Muscle of arm (tissue), 14 donors: ENCODE measurements at places on chromosomes 5 and 9.

DNA sequence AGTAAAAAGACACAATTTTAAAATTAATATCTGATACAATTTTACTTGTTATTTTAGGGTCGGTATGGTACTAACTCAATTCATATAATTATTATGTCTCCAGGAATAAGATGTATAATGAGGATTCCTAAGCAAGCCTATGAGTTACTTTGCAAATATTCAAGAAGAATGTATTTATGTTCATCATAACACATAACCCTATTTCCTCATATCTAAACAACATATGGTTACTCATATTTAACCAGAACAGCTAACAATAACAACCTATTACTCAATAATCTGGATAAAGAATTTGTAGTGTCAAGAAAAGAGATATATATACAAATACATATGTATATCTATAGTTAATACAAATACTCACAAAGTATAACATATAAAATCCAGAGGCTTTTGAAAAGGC is 285.9 kb downstream of the ARL15 start:
- DNase-seq: no peak

DNA sequence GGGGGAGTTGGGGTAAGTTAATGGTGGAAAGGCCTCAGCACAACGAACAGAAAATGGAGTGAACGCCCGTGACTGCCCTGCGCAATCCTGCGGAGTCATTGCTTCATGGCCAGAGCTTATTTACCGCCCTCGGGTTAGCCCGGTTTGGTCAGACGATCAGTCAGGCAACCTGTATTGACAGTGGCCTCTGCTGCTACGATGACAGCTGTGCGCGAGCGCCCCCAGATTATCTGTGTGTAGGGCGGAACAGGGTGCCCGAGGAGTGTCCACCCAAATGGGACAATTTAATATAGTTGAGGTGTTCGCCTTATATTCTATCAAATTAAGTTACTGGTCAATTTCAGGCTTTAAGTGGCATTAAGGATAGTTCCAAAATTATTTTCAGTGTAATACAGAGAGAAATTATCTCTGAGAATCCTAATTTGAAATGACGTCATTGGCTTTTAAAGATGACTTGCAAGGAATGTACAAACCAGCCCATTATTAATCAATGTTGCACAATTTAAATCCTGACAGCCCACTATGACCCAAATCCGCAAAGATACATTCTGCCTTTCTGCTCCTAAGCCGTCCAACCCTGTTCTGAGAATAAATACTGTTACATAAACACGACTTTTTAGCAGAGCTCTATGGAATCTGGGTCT is 879 bp upstream of the UBQLN1 start:
- DNase-seq: peak; percentile 73

DNA sequence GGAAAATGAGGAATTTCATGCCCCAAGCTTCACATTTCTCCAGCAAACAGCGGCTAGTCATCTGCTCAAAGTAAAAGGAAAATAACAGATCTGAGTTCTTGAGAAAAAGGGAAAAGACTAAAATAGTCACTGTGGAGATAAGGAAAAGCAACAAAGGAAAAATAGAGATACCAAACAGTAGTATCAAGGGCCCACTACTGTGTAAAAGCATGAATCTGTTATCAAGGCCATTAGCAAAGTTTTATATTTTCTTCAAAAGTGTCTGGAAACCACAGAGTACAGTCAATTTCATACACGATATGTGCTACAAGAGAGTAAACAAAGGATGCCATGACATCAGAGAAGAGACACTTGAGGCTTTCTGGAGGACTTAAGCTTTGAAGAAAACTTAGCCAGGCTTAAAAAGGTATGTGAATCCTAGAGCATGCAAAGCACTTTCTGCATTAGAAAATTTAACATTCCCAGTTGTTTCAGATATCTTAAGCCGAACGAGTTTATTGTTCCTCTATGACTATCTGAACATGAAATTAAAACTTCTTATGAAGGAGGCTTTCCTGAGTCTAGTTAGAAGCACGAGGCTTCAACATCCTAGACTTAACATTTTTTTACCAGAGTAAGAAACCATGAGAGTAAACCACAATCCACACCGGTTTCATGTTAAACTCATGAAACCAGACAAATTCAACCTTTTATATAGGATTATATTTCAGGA is 1.2 kb downstream of the TTC33 start:
- DNase-seq: peak; percentile 43

GRCh38 chr5:1468629-1469527 is 23.6 kb upstream of the SLC6A3 start:
- DNase-seq: no peak

DNA sequence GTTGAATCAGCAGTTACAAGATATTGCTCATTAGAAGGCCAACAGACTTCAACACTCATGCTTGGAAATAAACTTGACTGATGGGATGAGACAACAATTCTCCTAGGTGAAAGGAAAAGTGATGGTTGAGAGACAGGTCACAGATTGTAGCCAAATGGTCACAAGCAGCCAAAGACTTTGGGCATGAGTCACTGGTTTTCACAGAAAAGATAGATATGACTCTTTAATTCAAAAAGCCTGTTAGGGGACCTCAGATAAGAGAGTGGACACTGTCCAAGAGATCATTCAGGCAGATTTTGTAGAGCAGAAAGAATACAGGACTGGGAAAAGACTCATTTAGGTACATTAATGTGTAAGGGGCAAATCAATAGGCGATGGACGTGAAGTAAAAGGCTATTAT is 982.5 kb downstream of the MAT2B start:
- no peak for DNase-seq

DNA sequence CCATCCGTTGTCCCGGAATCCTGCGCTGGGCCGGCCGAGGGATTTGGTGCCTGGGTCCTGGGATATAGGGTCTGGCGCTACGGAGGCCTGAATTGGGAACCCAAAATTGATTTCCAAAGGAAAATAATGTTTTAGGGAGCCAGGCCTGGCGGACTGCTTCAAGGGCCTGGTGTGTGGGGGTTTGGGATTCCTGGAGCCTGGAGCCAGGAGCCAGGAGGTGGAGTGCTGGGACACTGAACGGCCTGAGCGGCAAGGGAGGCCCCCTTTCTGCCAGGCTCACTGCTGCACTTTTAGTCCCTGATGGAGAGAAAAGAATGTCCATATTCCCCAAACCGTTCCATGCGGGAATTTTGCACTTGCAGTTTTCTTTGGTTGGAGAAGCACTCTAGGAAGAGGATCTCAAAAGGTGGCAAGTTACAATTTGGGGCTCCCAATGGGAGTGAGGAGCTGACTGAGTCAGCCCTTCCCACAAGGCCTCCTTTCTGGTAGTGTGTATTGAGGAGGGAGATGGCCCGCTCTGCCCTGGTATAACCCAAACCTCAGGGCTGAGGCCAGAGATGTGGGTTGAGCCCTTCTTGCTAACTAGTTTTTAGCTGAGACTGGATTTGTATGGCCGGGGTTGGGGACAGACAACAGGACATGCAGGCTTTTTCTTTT is 2.2 kb downstream of the LMX1B start:
- no peak for DNase-seq

DNA sequence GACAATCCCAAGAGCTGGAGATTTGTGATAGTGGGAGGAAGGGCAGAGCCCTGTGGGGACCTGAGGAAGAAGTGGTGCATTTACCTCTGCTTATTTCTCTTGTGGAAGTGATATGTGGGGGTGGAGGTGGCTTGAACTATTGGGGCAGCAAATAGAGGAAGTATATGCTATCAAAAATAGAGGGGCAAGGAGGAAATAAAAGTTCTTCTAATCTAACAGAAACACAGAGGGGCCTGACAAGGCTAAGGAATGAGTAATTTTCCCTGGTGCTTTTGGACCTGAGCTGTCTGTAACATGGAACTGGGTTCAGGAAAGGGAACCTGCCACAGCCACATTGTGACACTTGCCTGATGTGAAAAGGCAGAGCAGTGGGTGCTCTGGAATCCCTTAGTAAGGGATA is 378.6 kb upstream of the KLF4 start:
- no peak for DNase-seq

DNA sequence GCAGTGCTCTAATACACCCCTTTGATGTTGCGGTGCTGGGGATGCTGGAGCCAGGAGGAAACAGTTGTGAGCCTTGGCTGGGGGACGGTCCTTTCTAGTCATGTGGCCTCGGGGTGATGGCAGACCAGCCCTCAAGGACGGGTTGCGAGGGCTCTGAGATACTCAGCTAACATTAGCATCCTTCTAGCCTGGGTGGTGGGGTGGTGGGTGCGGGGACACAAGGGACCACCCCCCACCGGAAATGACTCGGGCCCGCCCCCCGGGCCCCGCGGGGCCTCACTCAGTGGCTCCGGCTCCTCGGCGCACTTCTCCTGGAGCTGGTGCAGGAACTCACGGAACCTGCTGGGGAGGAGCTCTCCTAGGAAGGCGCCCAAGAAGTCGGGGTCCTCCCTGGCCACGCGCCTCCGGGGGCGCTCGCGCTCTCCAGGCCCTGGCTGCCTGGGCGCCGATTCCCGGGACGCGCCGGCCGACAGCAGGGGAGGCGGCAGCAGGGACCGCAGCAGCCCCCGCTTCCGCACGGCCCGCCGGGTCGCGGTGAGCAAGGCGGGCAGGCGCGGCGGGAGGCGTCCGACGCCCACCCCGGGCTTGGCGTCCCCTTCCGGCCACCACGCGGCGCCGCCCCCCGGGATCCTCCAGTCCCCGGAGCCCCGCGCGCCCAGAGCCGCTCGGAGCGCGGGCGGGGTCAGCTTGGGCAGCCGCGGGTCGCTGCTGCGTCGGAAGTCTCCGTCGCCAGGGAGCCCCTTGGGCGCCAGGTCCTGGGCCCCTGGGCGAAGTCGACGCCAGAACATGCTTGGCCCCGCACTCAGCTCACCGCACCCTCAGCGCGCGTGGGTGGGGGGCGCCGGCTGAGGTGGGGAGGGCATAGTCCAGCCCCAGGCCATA is 873 bp downstream of the C9orf50 start:
- no peak for DNase-seq

GRCh38 chr5:56361398-56361797 is 128.3 kb upstream of the ANKRD55 start:
- DNase-seq: no peak

DNA sequence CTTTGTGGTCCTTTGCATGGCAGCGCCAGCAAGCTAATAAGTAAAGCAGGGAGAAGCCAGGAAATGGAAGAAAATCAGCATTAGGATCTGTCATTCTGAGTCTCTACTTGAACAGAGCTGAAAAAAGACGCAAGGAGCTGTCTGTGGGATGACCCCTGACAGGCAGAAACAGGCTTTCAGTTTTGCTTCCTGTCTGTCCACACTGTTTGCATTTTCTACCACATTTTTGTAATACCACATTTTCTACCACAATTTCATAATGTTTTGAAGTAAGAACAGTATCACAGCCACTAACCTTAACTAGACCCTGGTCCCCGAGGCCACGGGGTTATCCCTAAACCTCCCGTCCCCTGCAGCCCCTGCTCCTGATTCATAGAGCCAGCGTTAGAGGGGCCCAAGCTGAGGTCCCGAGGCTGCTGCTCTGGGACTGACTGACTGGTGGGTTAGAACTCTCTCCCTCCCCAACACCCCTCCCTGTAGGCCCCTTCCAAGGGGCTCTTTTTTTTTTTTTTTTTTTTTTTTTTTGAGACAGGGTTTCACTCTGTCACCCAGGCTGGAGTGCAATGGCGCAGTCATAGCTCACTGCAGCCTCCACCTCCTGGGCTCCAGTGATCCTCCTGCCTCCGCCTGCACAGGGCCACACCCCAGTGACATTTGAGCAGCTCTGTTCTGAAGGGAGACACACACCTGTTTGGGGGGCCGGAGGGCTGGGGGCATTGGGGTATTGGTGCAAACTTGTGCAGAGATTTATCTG is 4.0 kb upstream of the CLIC3 start:
- DNase-seq: no peak

GRCh38 chr5:68149189-68149588 is 66.4 kb upstream of the PIK3R1 start:
- DNase-seq: no peak

GRCh38 chr9:107029146-107029545 is 166.2 kb downstream of the ZNF462 start:
- no peak for DNase-seq

- no peak for DNase-seq
Observed at GRCh38 chr5:141881886-141882285, 3.7 kb upstream of the PCDH1 start.

GRCh38 chr9:114738581-114739316 is 56.8 kb upstream of the TEX48 start:
- peak; percentile 64 for DNase-seq

DNA sequence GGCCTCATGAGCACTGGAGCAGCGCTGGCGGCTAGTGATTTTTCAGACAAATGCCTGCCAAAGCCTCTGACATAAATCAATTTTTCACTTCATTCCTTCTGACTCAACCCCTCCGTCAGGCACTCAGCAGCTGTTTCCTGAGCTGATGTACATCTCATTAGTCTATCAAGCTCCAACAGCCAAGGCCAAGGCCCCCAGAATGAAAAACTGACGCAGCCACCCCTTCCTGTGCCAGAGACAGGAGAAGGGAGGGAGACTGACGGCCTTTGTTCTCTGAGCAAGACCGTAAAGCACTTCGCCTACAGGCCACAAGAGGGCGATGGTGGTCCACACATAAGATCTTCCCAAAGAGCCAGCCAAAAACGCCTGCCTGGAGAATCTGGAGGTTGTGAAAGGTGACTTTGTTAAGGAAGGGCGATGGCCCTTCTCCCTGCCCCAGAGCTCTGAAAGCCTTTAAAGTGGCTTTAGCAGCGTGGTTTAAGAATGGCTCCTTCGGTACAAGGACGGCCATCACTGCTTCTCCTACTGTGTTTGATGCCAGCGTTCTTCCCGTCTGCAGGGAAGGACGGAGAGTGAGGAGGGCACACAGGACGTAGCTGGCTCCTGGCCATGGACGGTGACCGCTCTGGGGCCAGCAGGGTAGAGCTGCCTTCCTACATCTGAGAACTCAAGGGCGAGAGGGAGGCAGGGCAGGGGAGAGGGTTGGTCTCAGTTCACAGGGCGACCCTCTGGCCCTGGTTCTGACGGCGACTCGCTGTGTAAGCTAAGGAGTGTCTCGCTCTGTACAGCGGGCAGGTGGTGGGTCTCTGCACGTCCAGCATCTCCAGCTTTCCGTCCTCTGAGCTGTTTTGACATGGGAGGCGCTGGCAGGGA is 37.0 kb downstream of the ALG2 start:
- DNase-seq: peak; percentile 94

DNA sequence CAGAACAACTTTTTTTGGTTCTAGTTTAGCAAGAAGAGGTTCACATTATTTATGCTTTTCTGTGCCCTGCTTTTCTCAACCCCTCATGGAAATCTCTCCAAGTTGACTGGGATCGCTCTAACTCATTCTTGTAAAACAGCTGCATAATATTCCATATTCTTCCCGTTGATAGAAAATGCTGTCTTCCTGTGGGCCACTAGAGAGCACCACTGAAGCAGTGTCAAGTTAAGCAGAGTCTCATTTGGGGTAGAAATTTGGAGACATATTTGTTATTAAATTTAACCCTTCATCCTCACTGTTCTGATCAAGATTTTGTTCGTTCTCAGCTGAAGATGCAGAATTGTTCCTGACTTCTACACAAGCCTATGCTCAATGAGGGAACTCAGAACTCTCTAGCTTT is 140.1 kb downstream of the CEMIP2 start:
- no peak for DNase-seq

GRCh38 chr5:98911280-98912040 is 17.3 kb downstream of the CHD1 start:
- DNase-seq: no peak

GRCh38 chr5:135901633-135902032 is 6.0 kb upstream of the IL9 start:
- DNase-seq: no peak
